ENCODE measurements at places on chromosomes 3 and 15.

DNA sequence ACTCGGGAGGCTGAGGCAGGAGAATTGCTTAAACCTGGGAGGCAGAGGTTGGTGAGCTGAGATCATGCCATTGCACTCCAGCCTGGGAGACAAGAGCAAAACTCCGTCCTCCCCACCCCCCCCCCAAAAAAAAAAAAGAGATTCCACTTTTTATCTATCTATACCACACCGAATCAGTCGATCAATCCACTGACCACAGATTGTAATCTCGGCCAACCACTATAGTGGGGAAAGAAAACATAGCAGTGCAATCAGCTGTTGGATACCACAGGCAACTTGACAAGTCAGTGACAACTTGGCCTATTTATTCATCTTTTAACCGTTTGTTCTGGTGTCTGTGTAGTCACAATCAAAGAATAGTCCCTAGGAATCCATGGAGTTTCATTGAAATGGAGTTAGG lies 299.2 kb downstream of the FHIT start:
- no peak for DNase-seq

- DNase-seq = no peak
Measured at GRCh38 chr15:50107591-50108408, 11.2 kb downstream of the ATP8B4 start.

DNA sequence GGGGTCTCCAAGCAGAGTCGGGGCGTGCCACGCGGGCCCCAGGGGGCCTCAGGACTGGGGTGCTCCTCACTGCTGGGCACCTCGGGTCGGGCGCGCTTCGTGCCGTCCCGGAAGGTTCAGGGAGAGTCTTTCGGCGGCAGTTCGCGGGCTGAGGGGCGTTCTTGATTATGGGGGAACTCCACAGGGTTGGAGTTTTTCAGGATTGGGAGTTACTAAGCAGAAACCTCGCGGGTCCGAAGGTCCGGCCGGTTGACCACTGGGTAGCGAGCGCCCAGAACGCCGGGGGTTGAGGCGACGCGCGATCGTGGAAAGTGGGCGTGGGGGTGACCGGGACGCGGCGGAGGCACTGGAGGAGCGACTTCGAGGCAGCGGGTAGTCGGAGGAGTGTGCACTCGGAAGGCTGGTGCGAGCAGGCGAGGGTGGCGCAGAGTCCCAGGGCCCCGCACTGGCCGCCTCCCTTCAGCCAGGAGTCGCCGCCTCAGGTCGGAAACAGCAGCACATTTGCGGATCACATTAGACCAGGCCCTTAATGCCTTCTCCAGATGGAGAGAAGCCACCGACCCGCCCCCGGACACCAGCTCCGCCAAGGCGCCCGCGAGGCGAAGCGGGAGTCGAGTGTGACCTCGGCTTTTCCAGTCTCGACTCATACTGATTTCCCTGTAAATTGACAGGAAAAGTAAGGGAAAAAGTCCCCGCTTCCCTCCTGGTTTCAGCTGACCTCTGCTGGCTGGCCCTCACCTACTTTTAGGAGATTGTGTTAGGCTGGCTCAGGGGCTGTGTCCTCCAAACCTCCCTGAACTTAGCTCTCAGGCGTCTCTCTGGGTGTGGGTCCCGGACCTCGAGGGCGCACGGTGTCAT lies 685 bp downstream of the ADAMTSL3 start:
- no peak for DNase-seq

- no peak for DNase-seq
Measured at GRCh38 chr15:78732634-78733033, 78.6 kb downstream of the ADAMTS7 start.

DNA sequence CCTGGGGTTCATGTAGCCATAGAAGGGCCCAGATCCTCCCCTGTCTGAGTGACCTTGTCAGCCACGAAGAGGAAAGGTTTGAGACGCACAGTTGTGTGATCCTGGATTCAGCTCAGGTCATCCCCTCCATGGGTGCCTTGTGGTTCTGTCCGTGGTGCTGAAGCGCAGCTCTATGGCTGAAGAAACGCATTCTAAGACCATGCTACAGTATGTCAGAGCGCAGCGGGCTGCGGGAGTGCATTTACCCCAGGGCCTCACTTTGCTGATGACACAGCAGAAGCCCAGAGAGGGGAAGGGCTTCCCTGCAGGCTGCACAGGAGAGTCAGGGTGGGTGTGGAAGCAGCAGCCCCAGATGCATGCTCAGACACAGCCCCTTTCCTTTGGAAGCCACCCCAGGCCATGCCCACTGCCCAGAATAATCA lies 68.8 kb upstream of the IQSEC1 start:
- no peak for DNase-seq

DNA sequence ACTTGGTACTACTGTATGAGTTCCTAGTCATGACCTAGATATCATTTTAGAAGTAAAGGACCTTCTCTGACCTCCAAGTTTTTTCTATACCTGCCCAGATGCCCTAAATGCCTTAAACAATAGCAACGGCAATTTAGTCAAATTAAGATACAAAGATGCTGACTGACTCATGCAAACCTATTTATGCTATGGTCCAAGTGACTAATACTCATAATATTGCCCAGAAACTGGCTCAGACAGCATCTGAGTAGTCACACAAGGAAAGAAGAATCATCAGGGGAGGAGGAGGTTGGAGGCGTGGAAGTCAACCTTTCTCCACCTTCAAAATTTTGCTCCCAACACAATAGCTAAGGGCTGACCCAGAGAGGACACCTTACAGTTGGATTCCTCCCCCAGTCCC lies 6.8 kb downstream of the FYCO1 start:
- DNase-seq = peak; percentile 74

GRCh38 chr15:88791637-88792036 lies 11.6 kb upstream of the ACAN start:
- no peak for DNase-seq

DNA sequence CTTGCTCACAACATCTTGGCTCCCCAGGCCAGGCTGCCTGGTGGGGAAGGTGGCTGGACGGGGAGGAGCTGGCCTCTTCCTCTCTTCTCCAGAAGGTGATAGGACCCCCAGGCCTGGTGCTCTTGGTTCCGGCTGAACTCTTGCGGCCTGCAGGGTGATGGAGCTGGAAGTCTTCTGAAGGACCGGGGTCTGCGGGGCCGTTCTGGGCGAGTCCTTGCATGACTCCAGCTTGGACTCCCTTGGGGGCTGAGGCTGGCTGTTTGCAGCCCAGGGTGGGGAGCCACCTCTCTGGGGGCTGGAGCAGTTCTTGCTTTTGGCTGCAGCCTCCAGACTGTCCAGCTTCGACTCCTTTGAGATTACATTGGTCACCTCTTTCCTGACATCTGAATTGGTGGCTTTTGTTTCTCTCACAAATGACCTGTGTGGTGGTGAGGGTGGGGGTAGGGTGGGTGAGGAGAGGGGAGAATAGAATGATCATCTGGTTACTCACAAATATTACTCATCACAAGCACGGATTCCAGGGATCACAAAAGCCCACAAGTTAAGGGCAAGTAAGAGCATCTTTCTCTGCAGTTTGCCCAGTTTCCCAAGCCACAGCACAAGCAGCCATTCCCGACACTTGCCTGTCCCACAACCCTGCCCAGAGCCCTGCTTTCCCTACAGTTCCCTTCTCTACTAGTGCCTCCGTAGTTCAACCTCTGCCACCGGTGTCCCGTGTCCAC lies 149.1 kb upstream of the HACD2 start:
- DNase-seq = peak; percentile 35

DNA sequence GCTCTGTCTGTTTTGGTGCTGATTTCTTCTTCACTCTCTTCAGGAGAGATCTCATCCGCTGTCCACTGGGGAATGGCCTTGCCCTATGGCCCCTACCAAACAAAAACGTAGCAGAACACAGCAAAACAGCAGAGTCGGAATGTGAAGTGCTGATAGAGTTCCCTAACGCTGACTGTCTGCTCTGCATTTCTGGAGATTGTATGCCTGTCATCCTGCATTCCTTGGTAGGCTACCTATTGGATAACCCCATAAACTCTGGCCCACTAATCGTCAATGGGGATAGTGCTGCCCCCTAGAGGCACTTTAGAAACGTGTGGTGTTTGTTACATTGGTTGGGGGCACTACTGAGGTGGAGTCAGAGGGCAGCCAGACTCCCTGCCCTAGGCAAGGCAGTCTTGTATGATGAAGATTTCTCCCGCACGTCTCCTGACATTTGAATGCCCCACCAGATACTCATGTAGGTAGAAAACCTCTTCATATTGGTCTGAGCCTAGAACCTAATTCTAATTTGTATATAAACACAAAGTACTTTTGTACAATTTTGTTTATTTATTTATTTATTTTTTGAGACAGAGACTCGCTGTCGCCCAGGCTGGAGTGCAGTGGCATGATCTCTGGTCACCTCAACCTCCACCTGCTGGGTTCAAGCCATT lies 15.6 kb upstream of the MAGEF1 start:
- peak; percentile 76 for DNase-seq

DNA sequence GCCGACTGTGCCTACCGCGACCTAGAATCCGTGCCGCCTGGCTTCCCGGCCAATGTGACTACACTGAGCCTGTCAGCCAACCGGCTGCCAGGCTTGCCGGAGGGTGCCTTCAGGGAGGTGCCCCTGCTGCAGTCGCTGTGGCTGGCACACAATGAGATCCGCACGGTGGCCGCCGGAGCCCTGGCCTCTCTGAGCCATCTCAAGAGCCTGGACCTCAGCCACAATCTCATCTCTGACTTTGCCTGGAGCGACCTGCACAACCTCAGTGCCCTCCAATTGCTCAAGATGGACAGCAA lies 1.4 kb downstream of the ISLR start:
- DNase-seq = no peak

GRCh38 chr3:102336130-102336529 lies 98.7 kb upstream of the ZPLD1 start:
- DNase-seq = no peak

DNA sequence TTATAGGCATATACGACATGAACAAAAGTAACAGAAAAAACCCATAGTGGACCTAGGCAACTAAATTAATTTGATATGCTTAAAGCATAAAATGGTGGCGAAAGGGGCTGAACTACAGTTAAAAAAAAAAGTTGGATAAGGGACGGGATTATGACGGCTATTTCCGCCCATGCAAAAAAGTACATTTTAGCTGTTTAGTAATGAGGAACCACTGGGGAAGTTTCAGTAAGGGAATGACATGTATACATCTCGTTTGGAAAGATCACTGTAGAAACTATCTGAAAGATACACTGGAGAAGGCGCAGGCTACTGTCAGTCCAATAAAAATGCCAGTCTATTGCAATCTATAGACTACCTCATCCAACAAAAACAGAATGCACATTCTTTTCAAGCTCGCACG lies 65.6 kb downstream of the ZNF148 start:
- no peak for DNase-seq

- no peak for DNase-seq
Measured at GRCh38 chr3:105774444-105775180, 94.2 kb downstream of the CBLB start.

- no peak for DNase-seq
Measured at GRCh38 chr3:42314411-42314810, 48.4 kb upstream of the CCK start.

DNA sequence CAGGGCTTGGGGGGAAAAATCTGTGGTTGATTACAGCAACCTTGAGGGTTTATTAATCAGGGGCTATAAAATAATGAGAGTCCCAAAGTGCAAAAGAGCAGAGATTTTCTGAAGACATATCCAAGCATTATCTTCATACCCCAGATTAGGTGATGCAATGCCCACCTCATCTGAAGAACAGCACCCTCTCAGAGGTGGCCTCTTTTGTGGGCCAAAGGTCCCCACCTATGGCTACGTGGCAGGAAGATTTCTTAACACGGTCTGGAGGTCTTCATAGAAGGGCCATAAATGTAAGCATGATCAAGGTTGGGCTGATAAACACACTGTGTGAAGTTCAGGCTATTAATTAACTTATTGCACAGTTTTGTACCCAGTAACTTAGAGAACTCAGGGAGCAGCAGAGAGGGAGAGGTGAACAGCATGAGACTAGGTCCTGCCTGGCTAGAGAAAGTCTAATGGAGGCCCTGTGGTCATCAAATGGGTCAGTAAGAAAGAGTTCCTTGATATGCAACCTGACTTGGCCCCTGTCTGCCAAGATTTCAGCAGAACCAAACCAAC lies 29.6 kb upstream of the RBP2 start:
- no peak for DNase-seq

DNA sequence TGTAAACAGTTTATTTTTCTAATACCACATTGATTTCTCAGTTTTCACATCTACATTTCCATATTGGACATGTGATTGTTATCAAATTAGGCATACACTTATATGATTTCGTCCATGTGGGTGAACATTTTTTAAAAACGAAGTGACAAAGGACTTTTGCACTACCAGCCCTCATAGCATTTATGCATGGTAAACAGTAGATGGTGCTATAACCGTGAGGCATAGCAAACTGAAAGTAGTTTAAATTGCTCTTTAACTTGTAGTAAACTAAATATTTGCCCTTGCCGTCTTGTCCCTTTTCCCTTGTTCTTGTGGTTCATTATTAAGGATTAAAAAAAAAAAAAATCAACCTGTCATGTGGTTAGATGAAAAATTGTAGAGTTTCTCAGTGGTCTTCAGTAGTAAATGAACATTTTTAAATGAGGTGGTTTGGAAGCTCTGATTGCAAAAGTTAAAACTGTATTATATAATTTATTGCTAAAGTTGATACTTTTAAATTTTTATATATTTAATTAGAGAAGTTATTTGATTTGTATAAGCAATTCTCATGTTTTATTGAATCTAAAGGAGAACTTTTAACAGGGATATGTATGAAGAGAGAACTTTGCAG lies 24.0 kb downstream of the STX19 start:
- DNase-seq = peak; percentile 74

DNA sequence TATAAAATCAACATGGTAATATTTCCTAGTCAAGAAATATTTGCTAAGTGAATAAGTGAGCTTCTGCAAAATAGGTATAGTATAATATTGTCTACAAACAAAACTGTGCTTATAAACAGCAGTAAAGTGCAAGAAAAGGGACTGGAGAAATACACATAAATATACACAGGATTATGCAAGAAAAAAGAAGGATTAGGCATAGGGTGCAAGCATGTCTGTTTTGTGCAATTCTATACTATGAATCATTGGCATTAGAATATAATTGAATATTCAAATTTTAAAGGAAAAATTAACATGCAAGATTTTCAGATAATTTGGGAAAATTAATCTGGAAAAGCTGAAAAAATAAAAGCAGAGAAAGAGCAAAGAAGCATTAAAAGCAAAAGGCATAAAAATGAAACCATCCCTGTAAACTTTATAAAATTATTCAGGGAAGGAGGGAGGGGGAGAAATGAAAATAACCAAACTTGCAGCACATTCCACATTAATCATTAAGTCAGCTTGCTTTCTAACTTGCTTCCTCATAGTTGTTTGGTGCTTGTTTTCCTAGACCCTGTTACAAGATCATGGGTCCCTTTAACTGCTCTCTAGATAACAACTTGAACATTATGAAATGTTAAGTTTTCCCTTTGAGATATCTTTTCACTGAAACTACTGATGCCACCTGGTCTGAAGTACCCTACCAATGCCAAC lies 147.4 kb upstream of the STAC start:
- DNase-seq = no peak

Measured in PC-9 (cell line).